Activated naive CD8-positive, alpha-beta T cell treated with anti-CD3 and anti-CD28 coated beads for 36 hours (primary cell): ENCODE measurements at places on chromosomes 16 and 17. TPM values are rescaled to one million over a fixed set of nuclear protein-coding genes. Genes with fewer than 3 reads are reported as not detected.

Gene G6PC3
- 31.1 TPM for total RNA-seq

Gene TNFSF12
- total RNA-seq: 15.1 TPM

Gene WNT3
- total RNA-seq: 0.08 TPM

Gene CLEC18B
- total RNA-seq: 0.39 TPM

- no peak for DNase-seq
These were observed 109.7 kb downstream of the TOX3 start for GRCh38 chr16:52437277-52437670.

DNA sequence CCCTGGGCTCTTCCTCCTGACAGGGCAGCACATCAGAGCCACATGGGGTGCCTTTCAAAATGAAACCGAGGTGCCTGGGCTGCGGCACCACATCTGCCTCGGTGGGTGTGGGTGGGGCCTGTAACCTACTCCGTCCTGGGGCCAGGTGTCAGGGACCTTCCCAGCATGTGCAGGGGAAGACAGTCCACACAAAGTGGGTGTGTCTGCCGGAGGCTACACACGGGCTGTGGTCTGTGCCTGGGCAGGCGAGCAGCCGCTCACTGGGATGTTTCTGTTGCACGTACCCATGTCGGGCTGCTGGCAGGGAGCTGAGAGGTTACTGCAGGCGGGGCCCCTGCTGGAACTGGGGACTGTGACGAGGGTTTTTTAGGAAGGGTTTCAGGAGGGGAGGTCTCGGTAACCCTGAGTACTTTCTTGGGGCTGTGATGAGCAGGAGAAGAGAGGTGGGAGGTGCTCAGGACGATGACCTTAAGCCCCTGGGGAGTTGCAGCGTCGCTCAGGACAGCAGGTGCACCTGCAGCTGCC is 351.2 kb downstream of the SEC14L1 start:
- peak; percentile 60 for DNase-seq

- DNase-seq: peak; percentile 28
These were observed 522 bp downstream of the NAGS start for GRCh38 chr17:44004761-44005526.

- DNase-seq: no peak
These were observed 311.5 kb upstream of the KCNJ16 start for GRCh38 chr17:69763503-69763902.
